RPMI7951 (cell line): ENCODE measurements at places on chromosomes 2 and 18.

DNA sequence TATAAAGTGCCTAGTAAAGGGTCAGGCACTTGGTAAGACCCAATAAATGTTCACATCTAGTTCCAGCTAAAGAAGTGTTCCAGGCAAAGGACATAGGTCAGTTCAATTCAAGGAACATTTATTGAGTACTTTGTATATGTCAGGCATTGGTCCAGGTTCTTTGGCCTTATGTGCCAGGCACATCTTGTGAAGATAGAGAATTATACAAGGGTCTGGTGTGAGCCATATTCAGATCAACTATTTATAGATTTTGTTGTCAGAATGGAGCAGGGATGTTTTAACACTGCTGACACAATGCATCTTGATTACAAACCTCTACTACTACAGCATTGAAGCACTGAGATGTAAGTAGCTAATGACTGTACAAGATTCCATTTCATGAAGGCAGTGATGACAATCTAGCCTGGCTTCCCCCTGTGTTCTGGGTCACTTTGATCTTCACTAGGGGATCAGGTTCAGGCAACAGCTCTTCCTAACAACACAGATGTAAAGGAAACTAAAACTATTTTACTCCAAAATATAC lies 18.1 kb upstream of the MSTN start:
- DNase-seq, result no peak

- no peak for DNase-seq
These were observed 46.3 kb downstream of the TANK start for GRCh38 chr2:161206471-161207032.

DNA sequence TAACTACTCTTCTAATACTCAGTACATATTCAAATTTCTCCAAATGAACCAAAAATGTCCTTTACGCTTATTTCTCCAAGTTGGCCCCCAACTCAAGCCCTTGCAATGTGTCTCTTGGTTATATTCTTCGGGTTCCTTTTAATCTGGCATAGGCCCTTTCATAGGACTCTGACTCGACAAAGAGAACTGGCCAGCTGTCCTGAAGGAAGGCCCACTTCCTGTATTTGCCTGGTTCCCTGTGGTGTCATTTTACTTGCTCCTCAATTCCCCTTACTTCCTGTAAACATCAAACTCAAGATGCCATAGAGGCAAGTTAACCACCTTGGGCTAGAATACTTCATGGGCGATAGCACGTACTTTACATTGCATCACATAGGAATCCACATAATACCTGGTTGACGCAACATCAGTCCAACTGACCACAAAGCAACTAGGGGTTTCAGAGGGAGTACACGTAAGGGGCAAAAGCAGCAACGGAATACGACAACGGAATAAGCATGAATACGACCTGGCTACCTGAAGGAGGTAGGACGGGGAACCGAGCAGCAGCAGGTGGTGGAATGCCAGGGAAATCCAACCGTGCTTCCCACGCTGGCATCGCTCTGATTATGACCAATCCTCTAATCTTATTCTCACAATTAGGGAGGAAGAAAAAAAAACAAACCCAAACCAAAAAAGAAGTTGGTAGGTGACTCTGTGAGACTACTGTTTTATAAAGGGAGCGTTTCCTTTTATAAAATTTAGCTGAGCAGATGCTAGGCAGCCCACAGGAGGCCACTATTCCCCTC lies 823 bp upstream of the GORASP2 start:
- DNase-seq, result peak; percentile 34

DNA sequence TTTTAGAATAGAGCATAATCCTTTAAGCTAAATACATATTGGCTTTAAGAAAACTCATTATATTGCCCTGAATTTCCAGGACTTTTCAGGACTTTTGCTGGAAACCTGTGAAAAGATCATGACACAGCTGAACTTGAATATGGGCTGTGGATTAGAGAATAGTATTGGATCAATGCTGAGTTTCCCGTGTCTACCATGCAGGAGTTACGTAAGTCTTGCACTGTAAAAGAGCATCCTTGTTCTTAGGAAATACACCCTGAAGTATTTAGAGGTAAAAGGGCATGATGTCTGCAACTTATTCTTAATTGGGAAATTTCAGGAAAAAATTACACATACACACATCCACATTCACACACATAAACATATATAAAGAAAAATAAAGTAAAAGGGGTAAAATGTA lies 82.1 kb downstream of the ZFP36L2 start:
- DNase-seq, result no peak

GRCh38 chr2:9191041-9191481 lies 15.6 kb upstream of the ASAP2 start:
- DNase-seq, result peak; percentile 98

- DNase-seq, result no peak
These were observed 37.9 kb downstream of the PMS1 start for GRCh38 chr2:189821953-189822748.

- peak; percentile 98 for DNase-seq
These were observed 85.6 kb downstream of the EHD3 start for GRCh38 chr2:31319406-31320175.

GRCh38 chr2:195531754-195532153 lies 125.3 kb upstream of the SLC39A10 start:
- DNase-seq, result peak; percentile 75

DNA sequence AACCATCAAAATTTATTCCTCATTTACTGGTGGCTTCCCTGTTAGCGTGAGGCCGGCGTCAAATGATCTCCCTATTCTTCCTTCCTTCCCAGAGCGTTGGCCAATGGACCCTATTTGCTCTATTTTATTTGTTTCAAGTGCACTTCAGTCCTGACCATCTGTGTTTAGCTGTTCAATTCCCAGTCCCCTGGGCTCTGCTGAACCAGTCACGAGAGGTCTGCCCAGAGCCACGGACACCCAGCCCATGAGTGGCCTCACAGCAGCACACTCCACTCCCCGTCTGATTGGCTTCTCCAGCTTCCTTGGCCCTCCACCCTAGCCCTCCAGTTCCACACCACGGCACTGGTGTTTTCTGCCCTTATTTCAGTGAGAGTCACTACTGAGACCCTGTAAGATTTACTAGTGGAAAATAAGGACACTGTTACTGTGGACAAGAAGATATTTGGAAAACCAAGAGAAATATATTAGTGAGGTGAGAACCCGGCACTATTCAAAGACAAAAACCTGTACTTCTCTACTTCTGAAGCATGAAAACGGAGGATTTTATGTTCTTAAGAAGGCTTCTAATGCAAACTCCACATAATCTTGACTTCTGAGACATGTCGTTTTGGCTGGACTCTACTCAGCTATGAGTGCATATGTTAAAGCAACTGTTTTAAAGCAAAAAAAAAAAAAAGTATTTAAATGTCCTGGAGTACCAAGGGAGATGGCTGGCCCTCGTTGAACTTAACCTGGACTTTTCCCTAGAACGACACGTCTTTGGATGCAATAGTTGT lies 86.6 kb downstream of the COL6A3 start:
- DNase-seq, result no peak

DNA sequence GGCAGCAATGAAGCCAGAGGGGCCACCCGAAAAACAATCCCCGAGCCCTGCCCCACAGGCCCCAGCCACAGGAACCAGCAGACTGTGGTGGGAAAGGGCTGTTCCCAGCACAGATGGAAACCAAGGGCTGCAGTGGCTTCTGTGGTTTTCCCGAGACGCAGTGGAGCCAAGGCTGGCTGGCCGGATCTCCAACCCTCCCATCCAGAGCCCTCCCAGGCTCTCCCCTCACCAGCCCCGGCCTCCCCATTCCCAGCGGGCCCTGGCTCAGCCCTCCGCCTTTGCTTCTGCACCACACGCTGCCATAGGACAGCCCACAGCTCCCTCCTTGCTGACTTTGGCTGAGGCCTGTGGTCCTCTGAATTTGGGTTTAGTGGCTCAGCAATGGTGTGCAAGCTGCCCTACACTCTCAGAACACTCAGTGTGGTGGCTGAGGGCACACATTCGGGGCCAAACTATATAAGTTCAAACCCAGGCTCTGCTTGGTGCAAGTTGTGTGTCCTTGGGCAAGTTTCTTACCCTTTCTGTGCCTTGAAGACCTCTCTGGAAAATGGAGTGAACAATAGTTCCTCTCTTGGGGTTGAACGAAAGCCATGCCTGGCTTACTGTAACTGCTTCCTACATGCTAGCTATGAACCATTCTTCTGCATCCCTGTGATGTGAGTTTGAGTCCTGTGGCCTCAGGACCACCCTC lies 200.1 kb downstream of the SMAD7 start:
- peak; percentile 91 for DNase-seq

DNA sequence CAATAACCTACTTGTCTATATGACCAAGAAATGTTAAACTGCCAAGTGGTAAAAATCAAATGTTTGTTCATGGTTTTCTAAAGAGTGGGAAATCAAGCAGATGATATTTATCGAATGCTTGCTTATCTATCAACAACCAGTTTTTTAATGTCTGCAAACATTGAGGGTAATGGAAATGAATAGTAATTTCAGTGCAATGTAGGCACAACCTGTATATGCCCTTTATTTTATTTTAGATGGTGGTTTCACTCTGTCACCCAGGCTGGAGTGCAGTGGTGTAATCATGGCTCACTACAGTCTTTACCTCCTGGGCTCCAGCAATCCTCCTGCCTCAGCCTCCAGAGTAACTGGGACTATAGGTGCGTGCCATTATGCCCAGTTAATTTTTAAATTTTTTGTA lies 46.0 kb upstream of the CD28 start:
- no peak for DNase-seq

DNA sequence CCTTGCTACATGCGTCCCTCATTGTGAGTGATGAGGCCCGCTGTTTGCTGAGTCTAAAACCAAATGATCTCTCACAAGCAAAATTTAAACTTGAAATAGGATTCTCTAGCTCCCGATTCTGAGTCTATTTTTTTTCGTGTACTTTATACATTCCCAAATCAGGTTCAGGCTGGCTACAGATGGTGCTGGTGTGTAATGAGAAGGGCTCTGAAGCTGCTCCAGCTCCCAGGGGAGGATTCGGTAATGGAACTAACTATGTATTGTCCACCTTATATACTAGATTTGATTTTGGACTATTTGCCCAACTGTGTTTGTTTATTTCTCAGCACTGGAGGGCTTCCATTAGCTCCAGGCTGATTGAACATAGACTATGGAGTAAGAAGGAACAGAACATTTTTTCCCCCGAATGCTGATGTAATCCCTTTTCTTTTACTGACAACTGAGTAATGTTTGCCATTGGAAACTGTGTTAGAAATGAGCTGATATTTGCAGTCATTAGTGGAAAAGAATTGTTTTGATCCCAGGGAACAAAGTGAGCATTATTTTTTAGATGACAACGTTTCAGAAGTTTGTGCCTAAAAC lies 274.0 kb upstream of the FIGN start:
- DNase-seq, result no peak

GRCh38 chr18:44620812-44621211 lies 59.9 kb upstream of the SETBP1 start:
- no peak for DNase-seq

GRCh38 chr2:12742891-12743290 lies 26.2 kb downstream of the TRIB2 start:
- DNase-seq, result no peak

DNA sequence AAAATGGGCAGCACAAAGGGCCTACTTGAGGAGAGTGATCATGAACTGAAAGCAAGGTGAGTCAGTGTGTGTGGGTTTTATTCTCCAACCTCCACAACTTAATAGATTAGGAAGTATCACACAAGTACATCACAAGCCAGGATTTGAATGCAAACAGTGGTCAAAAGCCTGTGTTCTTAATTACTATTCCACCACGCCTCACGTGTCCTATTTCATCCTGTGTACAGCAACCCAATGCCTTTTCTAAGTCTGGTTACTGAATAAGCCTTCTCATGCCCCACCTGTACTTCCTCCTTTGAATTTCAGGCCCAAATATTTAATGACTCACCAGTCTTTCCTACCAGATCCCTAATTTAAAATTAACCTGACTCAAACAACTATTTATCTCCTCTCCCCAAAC lies 755.7 kb upstream of the SLC8A1 start:
- DNase-seq, result no peak

DNA sequence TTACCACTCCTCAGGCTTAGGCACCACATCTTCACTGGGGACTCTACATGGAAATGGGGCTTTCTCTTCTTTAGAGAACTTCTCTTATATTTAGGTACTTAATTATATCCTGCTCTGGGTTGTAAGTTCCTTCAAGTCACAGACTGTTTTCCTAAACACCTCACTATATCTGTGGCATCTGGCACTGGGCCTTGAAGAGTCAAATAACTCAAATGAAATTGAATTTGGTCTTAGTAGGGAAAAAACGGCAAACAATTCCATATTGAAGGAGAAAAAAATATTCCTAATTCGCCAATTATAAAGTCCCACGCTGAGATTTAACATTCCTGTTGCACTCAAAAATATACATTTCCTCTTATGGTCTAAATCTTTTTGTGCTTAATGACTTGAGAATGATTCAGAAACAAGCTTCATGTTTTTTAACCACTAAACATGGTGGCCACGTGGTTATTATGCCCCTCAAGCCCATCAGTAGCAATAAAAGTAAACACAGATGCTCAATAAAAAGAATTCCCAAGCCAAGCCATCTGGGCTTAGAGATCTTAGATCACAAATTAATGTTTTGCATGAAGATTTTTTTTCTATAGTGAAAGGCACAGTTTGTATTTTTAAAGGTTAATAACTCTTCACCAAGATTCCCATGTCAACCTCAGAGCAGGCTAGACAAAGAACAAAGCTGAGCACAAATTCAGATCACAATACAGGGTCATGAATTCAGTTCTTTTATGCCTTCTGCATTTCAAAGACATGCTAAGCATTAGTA lies 105.5 kb upstream of the SYT4 start:
- DNase-seq, result no peak

GRCh38 chr2:105315314-105315713 lies 14.2 kb downstream of the TGFBRAP1 start:
- DNase-seq, result no peak

DNA sequence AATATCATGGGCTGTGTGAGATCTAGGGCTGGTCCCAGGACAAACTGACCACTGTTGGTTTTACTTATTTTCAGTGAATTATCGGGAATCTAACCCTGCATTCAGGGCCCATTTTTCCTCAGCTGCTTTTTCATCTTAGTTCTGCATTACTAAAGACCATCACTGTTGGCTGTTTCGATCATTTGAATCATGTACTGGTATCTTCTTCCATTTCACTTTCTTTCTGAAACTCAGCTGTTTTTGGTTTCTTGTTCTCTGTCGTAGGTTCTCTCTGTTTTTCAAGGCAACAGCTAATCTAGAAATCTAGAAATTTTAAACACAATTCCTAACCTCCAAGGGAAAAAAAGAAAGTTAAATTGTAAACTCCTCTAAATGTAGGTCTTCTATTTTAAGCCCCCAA lies 159.9 kb upstream of the SESTD1 start:
- DNase-seq, result no peak

- peak; percentile 4 for DNase-seq
These were observed 129.3 kb upstream of the UNC80 start for GRCh38 chr2:209642146-209642820.

DNA sequence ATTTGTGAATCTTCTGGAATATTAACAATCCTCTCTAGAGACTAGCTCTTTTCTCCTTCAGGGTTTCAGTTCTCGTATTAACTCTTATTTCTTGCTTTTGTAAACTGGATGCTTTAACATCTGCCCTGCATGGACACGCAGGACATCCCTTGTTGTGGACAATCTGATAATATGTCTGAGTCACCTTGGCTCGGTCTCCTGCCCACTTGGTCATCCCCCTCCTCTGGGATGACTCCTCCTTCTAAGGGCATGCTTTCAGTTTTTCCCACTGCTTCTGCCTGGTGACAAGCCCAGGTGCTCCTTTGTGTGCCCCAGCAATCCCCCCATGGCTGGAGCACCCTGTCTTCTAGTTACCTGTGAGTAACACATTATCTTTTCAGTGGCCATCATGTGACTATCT lies 460.5 kb downstream of the DSC3 start:
- DNase-seq, result no peak
